Activated T-cell treated with anti-CD3 and anti-CD28 coated beads for 1 hour (primary cell): ENCODE measurements at places on chromosomes 2 and 18.

DNA sequence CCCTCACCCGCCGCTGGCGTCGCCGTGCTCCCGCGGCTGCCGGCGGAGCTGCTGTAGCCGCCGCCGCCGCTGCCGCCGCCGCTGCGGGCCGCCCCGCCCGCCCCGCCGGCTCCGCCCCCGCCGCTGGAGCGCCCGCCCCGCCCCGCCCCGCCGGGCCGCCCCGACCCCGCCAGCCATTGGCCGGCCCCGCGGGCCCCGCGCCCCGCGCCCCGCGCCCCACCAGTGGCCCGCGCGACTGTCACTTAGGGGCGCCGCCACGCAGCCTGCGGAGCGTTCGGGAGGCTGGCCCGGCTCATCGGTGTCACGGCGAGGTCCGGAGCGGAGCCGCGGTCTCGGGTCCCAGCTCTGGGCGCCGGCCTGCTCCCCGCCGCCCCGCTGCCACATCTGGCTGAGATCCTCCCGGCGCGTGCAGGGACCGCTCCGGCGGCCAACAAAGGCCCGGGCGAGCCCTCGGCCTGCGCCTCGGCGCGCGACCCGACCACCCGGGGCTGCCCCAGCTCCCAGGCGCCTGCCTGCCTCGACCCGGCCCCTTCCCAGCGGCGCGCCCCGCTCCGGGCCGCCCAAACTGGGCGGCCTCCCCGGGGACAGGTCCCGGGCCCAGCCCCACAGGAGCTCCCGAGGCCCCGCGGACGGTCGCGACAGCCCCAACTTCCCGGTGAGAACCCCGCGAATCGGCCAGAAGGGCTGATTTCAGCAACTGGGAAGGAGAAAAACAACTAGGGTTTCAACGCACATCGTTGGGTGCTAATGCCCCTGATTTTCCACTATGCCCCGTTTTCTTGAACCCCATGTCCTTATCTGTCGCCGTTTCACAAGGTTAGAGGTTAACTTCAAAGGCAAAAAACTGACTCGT lies at the start of gene MGAT4A:
MGAT4A (minus strand) TSS at position 92 of the 853 bp plus-strand sequence. CDS start 4,800 bp downstream, outside the sequence.
- peak; percentile 67 for DNase-seq

- no peak for DNase-seq
Measured at GRCh38 chr2:32484937-32485336, 128.1 kb downstream of the BIRC6 start.

GRCh38 chr2:48415836-48416515 lies 114.0 kb upstream of the STON1 start:
- DNase-seq: no peak

DNA sequence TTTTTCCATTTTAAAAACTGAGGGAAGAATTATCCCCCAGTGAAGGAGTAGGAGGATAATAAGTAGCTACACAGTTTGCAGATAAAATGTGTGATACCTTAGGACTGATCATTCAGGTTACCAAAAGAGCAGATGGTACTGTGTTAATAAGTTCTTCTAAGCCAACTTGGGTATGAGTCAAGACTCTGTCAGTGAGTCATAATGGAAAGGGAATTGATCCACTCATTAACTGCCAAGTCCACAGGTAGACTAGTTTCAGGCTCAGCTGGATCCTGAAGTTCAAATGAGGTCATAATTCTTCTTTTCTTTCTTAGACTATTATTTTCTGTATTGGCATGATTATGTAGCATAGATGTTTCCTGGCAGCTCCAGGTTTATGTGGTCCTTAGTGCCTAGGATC lies 142.4 kb upstream of the ALPP start:
- no peak for DNase-seq

DNA sequence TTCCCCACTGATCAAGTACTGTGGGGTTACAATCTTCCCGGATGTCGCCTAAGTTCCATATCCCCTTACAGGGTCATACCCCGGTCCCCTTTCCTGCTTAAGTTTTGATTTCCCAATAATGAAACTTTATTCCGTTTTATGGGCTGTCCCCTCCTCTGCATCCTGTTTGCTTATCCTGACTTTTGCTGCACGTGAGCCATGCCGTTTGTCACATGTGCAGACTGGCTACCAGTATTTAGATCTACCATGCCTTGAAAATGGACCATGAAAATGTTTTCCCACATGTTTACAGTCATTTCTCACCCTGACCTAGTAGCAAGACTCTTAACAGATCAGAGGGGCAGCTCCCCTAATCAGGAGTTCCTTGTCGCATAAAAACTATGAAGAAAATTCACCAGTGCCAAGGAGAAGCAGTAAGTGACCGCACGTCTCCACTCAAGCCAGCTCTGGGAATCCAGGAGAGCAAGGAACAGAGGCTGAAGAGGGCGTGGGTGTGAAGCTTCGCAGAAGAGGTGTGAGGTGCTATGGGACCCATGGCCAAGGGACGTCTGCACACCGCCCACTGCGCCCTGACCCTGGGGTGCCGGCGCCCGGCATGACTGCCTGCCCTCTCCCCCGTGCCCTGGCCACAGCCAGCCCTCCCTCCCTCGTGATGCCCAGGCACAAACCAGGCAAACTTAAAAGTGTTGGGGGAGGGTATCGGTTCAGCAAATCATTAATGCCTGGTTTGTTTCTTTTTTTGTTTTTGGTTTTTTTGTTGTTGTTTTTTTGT lies 440.8 kb upstream of the SALL3 start:
- no peak for DNase-seq
